ENCODE measurements at places on chromosomes 3 and 15.

DNA sequence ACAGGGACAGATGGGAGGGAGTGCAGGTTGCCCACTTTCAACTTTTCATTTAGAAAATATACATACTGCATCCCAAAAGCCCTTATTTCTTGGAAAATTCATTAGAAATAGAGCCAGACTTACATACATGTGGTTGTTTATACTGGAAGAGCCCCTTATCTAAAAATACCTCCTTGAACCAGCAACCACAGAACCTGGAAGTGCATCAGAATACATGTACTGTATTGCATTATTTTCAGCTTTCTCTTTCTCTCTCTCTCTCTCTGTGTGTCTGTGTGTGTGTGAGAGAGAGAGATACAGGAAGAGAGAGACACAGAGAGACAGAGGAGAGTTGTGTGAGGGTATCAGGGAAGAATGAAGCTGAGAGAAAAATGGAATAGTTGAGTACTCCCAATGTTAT is 29.5 kb upstream of the LSAMP start:
- H3K4me3 ChIP-seq: no peak overlapping the region
- H3K36me3 ChIP-seq: no peaks in the 10 kb centered on the region
- no peaks in the 10 kb centered on the region for H3K4me1 ChIP-seq

DNA sequence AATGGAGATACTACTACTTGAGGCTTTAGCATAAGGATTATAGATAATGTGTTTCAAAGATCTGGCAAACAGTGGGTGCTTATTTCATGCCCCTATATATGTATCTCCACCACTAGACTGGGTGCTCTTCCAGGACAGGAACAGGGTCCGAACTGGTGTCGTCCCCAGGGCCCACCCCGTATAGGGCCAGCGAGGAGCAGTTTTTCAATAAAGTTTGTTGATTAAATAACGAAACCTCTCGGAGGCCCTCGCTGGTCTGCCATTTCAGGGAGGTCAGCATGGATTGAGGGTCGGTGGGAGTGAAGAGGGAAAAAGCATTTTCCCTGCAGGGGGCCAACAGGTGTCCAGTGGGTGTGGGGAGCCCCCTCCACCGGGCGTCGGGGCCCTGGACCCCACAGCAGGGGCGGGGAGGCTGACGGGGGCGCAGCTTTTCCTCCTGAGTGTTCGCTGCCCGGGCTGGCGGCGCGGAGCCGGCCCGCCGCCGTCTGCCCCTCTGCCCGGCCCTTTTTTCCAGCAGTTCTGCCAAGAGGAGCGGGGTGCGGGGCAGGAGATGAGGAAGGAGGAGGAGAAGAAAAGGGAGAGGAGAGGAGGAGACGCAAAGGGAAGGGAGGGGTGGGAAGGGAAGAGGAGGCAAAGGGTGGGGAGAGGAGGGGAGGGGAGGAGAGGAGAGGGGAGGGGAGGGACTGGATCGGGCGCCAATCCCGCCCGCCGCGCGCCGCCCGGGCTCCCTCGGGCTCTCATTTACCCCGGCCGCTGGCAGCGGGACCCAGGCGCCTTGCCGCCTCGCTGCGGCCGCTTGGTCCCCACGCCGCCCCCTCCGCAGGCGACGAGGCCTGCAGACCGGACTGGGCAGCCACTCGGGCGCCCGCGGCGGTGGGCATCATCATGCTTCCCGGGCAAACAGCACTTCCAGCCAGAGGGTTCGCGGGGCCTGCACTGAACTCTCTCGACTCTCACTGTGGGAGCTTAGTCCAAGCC is 66.3 kb downstream of the ISG20 start:
- DNase-seq: no peak
- peaks cover 1% of the 10 kb centered on the region for H3K27me3 ChIP-seq
- H3K4me1 ChIP-seq: no peaks in the 10 kb centered on the region
- H3K36me3 ChIP-seq: no peaks in the 10 kb centered on the region

- H3K4me1 ChIP-seq: no peaks in the 10 kb centered on the region
- H3K36me3 ChIP-seq: no peaks in the 10 kb centered on the region
- no peak overlapping the region for H3K4me3 ChIP-seq
- H3K27ac ChIP-seq: no peak overlapping the region
- no peak for DNase-seq
- peaks cover 15% of the 10 kb centered on the region for H3K27me3 ChIP-seq
These were observed 220.9 kb upstream of the EIF1B start for GRCh38 chr3:40088527-40089170.

GRCh38 chr15:92968926-92969651 is 69.0 kb downstream of the CHD2 start:
- H3K4me3 ChIP-seq: no peak overlapping the region
- DNase-seq: no peak
- no peak overlapping the region for H3K27ac ChIP-seq

DNA sequence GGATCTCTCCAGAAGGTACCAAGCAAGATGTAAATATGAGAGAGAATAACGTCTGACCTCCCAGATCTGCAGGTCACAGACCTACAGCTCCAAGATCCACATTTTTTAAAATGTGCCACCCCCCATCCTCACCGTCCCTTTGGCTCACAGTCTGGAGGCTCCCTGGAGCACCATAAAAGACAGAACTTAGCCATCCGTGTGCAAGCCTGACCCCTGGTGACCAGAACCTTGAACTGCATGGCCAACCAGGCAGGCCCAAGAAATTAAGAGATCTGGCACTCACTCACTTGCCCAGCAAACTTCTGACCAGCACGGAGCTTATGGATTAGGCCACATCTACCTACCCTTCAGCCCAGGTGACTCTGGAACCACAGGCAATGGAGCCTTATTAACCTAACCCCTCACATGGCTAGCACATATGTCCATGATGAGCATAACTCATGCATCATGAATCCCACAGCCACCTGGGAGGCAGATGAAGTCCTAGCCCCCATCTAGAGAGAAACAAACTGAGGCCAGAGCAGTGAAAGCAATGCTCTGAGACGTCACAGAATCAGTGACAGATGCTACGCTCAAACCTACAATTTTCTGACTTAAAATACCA is 275.3 kb downstream of the UACA start:
- peak; percentile 72 for DNase-seq
- H3K36me3 ChIP-seq: no peaks in the 10 kb centered on the region
- no peak overlapping the region for H3K27ac ChIP-seq
- H3K27me3 ChIP-seq: peaks cover 38% of the 10 kb centered on the region
- peaks cover 36% of the 10 kb centered on the region for H3K4me1 ChIP-seq

Measured in DND-41 (cell line).